Left lobe of liver (tissue), 2 donors: ENCODE measurements at places on chromosomes 1 and 21. TPM values are rescaled to one million over a fixed set of nuclear protein-coding genes. Genes with fewer than 3 reads are reported as not detected.

GRCh38 chr1:64090436-64090835 is 113.0 kb upstream of the UBE2U start:
- no peak for DNase-seq

- DNase-seq: peak; percentile 64
These were observed 12.6 kb downstream of the ZYG11B start for GRCh38 chr1:52738893-52739292.

DNA sequence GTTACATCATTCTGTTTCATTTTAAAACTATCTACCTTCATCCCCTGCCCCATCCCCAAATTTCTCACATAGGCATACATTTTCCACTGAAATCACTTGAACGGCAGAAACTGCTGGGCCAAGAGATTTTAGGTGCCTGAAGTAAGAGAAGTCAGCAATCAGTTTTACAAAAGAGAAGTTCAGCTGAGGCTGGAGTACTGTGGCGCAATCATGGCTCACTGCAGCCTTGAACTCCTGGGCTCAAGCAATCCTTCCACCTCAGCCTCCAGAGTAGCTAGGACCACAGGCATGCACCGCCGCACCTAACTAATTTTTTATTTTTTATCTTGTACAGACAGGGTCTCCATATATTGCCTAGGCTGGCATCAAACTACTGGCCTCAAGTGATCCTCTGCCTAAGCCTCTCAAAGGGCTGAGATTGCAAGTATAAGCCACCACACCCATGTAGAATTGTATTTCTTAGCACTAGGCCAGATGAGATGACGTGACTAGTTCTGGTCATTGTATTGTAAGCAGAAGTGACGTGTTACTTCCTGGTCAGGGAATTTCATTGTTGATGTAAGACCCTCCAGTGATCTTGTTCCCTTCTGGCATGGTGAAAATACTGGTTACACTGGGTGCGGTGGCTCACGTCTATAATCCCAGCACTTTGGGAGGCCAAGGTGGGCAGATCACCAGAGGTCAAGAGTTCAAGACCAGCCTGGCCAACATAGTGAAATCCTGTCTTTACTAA is 7.1 kb downstream of the BECN2 start:
- DNase-seq: no peak

GRCh38 chr1:100265562-100265930 is 470 bp upstream of the RTCA start:
- no peak for DNase-seq

- no peak for DNase-seq
These were observed 74.8 kb downstream of the LRIG2 start for GRCh38 chr1:113147826-113148225.

- no peak for DNase-seq
These were observed 5.8 kb upstream of the DDX59 start for GRCh38 chr1:200675588-200675852.

- no peak for DNase-seq
These were observed 122.2 kb downstream of the NOS1AP start for GRCh38 chr1:162191396-162192305.

DNA sequence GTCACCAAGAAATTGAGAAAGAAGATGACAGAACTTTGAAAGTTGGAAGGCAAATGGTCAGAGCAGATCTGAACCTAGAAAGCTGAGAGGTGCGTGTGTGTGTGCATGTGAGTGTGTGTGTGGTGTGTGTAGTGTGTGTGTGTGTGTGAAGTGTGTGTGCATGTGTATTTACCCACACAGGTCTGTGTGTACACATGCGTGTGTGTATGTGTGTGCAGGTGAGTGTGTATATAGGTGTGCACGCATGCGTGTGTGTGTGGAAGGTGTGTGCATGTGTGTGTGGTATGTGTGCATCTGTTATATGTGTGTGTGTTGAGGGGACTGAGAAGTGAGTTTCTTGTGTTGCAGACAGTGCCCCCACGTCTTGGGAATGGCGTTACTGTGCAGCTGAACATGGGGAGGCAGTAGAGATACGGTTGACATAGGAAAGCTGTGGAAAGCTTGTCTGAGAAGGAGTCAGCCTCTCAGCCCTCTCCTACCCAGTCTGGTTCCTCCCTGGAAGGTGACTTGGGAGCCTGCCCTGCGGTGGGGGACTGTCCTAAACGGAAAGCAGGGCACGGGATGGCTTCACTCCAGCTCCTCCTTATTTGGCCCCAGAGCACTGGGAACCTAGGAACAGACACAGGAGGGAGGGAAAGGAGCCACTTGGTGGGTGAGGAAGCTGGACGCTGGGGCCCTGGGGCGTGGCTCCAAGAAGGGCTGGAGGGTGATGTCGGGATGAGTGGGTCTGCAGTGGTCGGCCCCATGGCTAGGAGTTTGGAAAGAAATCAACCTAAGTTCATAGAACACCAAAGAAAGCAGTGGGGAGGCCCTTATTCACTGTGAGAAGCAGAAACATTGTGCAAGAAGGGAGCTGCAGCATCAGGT is 97.2 kb downstream of the PCBP3 start:
- DNase-seq: no peak

DNA sequence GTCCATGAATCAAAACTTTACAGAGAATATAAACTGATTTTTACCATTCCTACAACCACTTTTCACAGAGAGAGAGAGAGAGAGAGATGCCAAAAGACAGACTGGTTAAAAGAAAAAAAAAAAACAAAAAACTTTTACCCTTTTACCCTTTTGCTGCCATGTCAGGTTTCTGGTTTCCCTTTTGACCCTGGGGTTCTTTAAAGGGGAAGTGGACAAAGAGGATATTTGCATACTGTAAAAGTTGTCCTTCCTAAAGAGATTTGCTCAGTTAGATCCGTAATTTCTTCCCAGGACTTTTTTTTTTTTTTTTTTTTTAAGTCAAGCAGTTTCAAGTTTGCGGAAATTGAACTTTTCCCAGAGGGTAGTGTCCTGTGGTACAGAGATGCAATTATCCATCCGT is 287.8 kb upstream of the RGS18 start:
- no peak for DNase-seq

DNA sequence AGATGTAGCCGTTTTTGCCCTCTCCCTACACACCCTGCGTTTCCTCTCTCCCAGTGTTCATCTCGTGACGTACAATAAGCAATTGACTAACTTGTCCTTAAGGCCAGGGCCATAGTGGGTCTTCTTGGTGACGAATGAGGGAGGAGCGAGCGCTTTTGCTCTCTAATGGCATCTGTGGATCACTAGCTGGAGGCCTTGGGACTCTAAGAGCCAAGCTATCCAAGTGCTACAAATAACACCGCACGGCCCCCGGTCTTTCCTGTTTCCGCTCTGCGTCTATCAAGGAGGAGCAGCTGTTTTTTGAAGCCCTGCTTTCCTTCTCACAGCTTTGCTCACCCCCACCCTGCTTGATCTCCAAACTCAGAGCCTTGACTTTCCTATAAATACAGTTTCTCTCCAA is 25.2 kb downstream of the EVA1C start:
- no peak for DNase-seq

GRCh38 chr1:172874950-172875349 is 175.8 kb downstream of the TNFSF18 start:
- no peak for DNase-seq

- DNase-seq: no peak
These were observed 105.4 kb upstream of the PDC start for GRCh38 chr1:186566140-186566855.

GRCh38 chr1:239677362-239677761 is 291.0 kb downstream of the CHRM3 start:
- no peak for DNase-seq

- DNase-seq: no peak
These were observed 47.7 kb downstream of the ST6GALNAC3 start for GRCh38 chr1:76122271-76122670.

DNA sequence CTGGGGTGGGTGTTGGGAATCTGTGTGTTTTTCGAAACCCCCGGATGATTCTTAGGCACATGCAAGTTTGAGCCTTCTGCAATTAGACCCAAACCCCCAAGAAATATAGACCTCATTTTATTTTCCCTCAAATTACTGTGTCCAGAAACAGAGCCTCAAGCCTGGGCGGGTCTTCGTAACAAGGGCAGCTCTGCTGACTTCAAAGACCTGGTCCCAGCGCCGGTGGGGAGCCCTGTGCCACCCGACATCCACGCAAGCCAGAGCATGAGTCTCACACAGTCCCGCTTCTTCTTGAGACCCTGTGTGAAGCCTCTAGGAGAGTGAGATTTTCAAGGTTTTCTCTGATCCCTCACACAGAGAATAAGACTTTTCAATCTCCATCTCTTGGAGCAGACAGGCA is 397.3 kb downstream of the RPS6KC1 start:
- DNase-seq: no peak

DNA sequence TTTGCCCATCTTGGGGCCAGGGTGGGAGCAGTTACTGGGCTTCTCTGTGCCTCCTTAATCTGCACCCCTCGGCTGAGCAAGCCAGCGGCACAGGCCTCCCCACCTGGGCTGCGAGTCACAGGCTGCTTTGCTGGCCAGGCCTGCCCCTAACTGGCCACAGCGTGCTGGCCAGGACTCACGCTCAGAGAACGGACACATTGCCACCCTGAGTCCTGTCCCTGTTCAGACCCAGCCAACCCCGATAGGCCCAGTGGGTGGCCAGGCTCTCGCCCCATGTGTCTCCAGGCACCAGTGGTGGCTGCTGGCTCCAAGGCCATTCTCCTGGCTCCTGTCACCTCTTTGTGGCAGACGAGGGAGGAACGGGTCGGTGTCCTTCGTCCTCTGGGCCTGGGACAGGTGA is 61.3 kb downstream of the MORN1 start:
- DNase-seq: no peak

DNA sequence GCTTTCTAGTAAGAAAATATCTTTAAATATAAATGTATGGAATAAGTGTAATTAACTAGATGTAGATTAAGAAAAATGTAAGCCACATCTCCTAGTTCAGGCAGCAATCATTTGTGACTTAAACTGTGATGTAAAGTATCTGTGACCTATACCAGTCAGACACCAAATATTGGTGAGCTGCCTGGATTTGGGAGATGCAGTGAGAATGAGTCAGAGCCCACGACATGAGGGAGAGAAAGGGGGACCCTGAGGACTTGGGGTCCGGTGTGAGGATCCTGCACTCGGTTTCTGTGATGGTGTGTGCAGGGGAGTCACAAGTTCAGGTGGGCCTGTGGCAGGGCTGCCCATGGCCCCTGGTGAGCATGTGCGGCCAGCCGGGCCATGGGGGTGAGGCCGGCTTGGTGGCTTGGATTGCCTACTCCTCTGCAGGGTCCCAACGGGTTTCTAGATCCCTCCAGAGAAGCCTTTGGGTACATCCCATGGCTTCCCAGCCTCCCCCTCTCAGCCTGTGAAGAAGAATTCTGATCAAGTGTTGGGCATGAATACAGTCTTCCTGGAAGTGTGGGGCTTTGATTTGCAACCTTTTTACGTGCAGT is 19.0 kb upstream of the ABCG1 start:
- DNase-seq: no peak

DNA sequence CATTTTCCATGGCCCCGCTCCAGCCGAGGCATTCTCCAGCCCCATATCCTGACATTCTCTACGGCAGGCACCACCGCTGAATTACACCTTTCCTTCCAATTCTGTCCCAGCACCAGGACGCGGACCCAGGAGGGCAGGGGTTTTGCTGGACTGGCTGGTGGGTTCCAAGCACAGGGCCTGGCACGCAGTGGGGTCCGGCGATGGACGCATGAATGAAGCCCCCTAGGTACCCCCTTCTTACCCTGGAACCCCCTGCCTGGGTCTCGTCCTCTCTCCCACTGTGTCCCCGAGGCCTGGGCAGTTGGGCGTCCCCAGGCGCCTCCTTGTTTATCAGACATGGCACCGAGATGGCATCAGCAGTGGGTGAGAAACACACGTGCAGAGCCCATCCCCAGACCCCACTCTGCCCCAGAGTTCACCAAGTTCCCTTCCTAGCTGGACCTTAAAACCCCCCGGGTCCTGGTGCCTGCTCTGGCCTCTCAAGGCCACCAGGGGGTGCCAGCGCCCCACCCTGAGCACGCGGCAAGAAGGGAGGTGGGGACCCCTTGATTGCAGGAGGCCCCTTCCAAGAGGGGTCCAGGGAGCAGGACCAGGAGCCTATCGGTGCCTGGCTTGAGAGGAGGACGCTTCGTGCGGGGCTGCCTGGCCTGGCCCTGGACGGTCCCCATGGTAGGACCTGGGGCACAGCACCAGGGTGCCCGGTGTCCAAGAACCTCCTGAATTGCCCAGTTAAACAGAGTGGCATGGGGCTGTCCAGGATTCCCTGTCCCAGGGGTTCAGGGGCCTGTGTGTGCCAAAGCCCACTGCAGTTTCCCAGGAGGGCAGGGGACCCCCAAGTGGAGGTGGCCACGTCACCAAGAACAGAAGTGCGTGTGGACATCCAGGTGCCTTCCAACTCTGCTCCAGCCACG is 46.1 kb downstream of the MEGF6 start:
- DNase-seq: no peak

DNA sequence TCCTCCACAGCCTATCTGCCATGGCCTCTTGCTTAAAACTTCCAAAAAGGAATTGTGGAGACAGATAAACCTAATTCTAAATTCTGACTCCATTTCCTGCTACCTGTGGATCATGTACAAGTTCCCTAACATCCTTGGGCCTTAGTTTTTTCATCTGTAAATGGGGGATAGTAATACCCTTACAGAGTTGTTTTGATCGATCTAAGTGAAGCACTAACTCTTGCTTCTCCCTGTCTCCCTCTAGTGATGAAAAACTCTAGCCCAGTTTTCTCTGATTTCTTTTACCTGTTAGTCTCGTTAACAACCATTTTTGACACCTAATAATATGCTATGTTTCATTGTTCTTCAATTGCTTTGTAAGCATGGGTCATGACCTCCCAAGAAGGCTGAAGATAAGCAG is 65.9 kb downstream of the TM2D1 start:
- no peak for DNase-seq

DNA sequence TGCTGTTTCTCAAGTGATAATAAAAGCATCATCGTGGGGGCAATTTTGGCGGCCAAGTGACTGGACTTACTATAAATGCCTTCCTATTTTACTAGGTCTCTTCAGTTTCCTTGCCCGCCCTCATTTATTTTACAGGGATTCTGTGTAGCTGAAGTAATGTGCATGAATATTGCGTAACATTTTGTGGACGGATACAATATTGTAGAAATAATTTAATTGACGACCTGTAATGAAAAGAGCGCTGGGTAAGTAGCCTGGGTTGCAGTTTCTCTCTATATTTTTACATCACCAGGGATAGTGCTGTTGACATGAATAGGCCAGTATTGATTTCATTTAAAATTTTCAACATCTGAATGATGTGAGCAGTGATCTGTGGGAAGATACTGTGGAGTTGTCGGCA is 28.1 kb upstream of the LMO4 start:
- DNase-seq: no peak

GRCh38 chr1:12600880-12601633 is 17.0 kb downstream of the DHRS3 start:
- no peak for DNase-seq

The SLAMF7 gene
- 0.68 TPM for total RNA-seq

The VHLL gene
- not detected for total RNA-seq

The CD164L2 gene
- not detected for total RNA-seq

The KDF1 gene
- total RNA-seq: 2.9 TPM

The RBBP5 gene
- total RNA-seq: 7.8 TPM

The C8B gene
- total RNA-seq: 288 TPM

The HYI gene
- 47.1 TPM for total RNA-seq

The PCBP3 gene
- 0.83 TPM for total RNA-seq

The FOXJ3 gene
- total RNA-seq: 13.7 TPM

The NUAK2 gene
- total RNA-seq: 1.7 TPM

The OR2M5 gene
- not detected for total RNA-seq

The FAM177B gene
- not detected for total RNA-seq
